Mesenteric fat pad (tissue), 1 donor: ENCODE measurements at places on chromosomes 7 and 10.

- no peak for DNase-seq
Observed at GRCh38 chr10:95408983-95409873, 118.4 kb upstream of the PDLIM1 start.

DNA sequence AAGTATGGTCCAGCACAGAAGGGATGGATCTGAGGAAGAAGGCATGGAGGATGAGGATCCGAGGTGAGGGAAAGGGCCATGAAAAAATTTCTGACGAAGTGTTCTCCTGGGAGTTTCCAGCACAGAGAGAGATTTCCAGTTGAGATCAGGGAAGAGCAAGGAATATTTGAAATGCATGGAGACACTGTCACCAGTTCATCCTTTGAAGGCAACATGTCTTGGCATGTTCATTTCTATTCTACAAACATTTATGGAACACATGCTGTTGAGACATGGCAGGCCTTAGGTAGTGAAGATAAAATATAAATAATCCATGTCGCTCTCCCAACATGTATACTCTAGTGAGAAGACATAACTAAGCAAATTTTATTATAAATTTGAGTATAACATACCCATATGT lies 234.0 kb upstream of the TCF7L2 start:
- no peak for DNase-seq

- DNase-seq = no peak
Observed at GRCh38 chr7:104106108-104106905, 101.5 kb downstream of the ORC5 start.

DNA sequence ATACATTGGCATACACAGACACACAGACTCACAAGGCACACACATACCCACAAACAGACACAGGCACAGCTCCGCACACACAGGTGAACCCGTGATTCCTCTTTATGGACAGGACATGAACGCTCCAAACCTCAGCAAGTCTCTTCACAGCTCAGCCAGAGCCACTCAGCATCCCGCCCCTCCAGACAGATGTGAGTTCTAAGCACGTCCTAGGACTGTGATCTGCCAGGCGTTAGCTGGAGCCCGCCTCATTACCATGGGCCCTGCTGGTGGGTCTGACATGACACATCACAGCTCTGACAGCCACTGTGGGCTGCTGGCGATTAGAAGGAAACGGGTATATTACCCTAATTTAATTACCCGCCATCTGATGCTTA lies 176.7 kb upstream of the PPP2R2D start:
- DNase-seq = no peak

DNA sequence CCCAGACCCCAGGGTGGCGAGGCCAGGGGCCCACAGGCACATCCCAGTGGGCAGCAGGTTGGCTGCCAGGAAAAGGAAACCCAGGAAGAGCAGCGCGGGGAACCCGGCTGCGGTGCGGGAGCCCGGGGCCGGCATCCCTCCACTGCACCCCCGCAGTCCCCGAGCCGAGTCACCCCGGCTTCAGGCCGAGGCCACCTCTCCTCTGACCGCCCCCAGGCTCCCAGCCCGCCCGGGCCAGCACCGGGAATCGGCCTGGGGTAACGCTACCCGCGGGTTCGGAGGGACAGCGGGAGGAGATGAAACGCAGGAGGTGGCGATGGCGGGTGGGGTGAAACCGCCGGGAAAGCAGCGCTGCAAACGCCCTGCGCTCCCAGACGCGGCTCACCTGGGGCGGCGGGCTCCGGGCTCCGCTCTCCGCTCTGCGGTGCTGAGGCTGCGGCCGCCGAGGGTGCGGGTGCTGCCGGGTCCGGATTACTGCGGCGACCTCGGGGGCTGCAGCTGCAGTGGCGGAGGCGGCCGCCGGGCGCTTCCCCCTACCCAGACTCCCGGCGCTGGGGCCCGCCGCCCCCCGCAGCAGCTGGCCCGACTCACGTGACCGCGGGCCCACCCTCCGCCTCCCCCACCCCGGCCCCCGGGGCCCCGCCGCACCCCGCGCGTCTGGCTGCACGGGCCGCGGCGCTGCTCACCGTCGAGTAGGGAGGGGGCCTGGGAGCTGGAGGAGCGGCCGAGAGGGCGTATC lies at the start of gene SCRN1:
Gene SCRN1 (minus strand): TSS at position 545 of the 739 bp plus-strand sequence. CDS start 20,734 bp downstream, outside the sequence.
- no peak for DNase-seq

DNA sequence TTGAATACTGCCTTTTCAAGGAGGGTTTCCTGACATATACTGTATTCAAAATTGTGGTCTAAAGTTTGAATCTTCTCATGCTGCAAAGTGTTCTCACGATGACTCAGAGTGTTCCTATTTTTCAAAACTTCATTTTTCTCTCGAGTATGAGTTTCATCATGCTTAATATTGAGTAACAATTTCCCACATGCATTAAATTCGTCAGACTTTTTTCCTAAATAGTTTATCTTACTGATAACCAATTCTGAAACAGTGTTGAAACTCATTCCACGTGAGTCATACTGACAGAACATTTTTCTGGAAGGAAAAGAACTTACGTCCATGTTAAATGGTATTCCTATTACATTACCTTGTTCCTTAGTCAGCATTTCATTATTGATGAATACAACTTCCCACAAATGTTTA lies 44.1 kb downstream of the ZNF33B start:
- no peak for DNase-seq

GRCh38 chr7:129525225-129525862 lies 23.0 kb downstream of the SMKR1 start:
- no peak for DNase-seq
